ENCODE measurements at places on chromosomes 7 and 10.
A peak's percentile ranks its signal among the peaks of the same experiment; 100 is the strongest.

GRCh38 chr7:137354396-137354795, 10.9 kb upstream of the PTN start:
- no peak for DNase-seq

DNA sequence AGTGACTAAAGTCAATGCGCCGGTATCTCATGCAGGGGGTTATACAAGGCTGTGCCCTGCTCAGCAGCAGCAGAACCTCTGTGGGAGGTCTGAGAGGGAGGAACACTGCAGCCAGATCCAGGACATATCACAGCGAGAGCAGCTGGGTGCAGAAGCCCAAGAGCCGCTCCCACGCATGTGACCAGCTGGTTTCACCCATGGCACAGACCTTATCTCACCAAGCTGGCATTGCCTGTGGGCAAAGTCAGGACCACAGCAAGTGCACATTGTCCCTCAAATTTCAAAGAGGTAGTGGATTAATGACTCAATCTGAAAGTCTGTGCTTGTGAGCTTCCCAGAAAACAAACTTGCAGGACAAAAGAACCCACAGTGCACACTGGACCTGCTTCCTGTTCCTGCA, 31.6 kb upstream of the AKR1C1 start:
- DNase-seq, result no peak

- no peak for DNase-seq
Observed at GRCh38 chr7:20299647-20300312, 30.9 kb upstream of the ITGB8 start.

DNA sequence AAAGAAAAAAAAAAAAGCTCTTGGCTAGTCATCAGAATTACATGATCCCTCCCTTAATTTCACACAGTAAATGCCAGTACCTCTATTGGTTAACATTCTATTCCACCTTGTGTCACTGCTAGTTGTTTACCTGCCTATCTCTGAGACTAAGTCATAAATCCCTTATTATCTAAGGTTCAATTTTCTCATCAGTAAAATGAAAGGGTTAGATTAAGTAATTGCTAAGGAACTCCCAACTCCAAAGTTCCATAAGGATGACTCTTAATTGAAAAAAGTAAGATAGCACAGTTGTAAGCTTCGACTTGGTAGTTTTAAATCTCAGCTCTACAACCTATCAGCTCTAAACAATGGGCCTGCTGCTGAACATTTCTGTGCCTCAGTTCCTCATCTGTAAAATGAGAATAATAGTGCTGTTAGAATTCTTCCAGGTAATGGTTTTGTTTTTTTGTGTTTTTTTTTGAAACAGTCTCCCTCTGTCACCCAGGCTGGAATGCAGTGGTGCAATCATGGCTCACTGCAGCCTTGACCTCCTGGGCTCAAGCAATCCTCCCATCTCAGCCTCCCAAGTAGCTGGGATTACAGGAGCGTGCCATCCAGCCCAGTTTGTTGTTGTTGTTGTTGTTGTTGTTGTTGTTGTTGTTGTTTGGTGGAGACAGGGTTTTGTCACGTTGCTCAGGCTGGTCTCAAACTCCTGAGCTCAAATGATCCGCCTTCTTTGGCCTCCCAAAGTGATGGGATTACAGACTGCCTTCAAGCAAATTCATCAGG, 35.6 kb downstream of the SRPK2 start:
- DNase-seq, result no peak

DNA sequence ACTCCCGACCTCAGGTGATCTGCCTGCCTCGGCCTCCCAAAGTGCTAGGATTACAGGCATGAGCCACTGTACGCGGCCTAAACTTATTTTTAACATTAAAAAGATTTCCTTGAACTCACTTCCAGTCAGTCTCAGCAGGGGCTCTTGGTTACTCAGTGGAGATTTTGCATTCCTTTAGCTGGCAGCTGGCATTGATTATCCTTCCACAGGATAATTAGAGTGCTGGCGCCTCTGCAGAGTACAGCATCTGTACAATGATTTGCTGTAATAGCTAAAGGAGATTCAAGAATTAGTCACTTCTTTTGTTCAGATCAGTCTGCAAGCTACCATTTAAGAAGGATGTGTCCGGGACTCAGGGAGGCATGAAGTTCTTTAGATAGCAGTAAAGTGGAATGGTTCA, 125.0 kb upstream of the NPY start:
- no peak for DNase-seq

DNA sequence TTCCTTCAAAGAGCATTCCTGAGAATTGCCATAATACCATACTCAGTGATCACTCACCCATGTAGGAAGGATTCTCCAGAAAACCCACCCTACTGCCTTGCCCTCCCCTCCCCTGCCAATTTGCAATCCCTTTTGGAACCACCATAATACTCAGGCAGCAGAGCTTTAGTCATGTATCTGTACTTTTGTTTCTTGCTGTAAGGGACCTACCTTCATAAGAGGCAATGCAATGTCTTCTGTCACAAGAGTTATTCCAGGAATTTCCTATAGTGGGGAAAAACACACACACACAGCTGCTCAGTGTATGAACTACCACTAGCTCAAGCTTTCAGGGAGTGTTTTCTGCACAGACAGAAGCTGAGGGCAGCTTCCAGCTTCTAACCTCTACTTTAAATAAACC, 67.0 kb downstream of the GSAP start:
- no peak for DNase-seq

DNA sequence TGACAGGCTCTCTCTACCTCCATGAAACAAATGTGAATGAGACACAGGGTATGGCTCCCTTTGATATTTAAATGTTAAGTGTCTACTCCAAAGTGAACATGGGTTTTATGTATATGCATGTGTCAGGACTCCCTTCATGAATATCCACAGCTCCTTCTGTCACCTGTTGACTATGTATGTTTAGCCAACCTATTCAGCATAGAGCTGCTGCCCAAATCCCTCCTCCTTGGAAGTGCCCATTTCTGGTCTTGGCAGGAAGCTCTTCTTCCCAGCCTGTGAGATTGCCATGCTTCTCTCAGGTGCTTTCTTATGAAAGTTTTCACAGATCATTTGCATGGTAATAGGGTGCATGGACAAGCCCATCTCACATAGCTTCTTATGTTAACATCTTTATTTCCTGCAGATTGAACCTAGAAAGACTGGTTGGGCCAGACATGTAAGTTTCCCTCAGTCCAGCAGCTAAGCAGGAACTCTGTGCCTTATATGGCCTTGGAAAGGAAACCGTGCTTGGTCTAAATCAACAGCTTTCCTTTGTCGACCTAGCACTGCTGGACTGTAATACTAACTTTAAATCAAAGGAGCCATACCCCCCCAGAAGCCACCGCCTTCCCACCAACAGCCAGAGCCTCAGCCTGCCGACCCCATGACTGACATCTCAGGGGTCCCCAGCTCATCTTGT, 288.9 kb downstream of the ADARB2 start:
- no peak for DNase-seq

GRCh38 chr10:29140991-29141390, 147.9 kb upstream of the LYZL1 start:
- DNase-seq, result no peak

- no peak for DNase-seq
Observed at GRCh38 chr7:55147101-55147500, 128.3 kb downstream of the EGFR start.

DNA sequence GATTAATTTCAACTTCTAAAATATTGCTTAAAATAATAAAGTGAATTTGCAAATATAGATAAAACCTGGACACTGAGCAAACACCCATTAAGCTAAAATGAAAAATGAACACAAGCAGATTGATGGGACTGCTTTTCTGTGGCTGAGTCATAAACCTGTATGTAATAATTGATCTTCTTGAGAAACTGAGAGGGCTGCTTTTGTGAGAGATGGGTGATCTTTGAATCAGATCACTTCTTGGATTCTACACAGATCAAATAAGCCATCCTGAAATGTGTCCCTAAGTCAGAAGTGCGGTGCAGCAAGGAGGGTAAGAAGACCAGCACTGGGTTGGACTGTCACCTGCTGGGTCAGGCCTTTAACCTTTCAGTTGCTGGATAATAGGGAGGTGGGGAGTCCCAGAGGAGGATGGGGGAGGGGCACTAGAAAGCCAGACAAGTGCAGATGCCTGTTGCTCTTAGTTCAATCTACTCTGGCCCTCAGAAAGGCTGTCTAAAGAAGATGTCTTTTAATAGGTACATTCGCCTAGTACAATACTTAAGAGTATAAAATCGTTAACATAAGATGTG, 178.2 kb upstream of the NAMPT start:
- DNase-seq, result no peak

- peak; percentile 40 for DNase-seq
Observed at GRCh38 chr7:88243345-88243909, 23.6 kb upstream of the SRI start.

DNA sequence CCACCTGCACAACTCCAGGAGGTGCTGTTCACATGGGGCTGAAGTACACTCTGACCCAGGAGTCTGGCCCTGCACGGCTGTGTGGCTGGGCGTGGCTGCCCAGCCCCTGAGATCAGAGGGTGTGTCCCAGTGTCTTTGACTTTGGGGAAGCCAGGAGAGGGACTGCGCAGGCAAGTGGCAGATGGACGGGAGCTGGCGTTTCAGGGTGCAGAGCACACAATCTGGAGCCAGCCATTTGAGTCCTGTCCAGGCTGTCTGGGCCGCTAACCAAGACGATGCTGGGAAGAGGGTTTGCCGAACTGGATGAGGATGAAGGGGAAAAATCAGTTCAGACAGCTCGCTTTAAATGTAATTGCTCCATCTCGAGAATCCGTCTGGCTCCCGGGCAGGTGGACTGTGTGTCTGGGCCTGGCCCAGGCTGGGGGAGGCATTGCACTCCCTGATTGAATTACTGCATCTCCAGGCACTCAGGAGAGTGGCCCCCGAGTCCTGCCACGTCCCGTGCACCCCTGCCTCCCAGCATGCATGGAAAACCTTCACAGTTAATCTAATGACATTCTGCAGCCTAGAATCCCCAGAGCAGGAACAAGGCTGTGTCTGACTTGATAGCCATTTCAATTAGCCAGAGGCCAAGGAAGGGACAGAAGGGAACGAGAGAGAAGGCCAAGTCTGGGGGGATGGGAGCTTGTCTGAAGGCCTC, 120.8 kb upstream of the NANOS1 start:
- no peak for DNase-seq

All from forelimb muscle (tissue), 1 donor.